Neural crest cell (in vitro differentiated cells): ENCODE measurements at places on chromosomes 6 and 20. TPM values are rescaled to one million over a fixed set of nuclear protein-coding genes. Genes with fewer than 3 reads are reported as not detected.
A peak's percentile ranks its signal among the peaks of the same experiment; 100 is the strongest.

DNA sequence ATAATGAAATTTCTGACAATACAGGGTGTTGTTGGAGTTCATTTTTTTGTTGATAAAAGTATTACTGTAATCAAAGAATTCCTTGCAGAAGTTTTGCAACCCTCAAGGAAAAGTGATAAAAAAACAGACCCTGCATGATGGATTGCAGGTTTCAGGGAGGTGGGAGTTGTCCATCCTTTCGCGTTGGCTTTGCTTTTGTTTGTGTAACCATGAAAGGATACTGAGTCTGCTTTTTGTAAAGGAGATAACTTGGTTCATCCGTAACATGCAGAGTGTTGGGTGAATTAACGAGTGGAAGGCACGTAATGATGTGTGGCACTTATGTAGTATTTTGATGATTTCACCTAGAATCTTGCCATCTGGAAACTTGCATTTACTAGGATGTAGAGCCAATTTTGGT, 23.6 kb downstream of the FOXO3 start:
- H3K36me3 ChIP-seq = peaks cover 2% of the 10 kb centered on the region
- no peak overlapping the region for H3K27ac ChIP-seq
- H3K4me3 ChIP-seq = no peak overlapping the region

GRCh38 chr6:44049163-44049988, 77.9 kb downstream of the MRPL14 start:
- H3K4me3 ChIP-seq = no peak overlapping the region
- H3K27me3 ChIP-seq = peaks cover 2% of the 10 kb centered on the region
- peak overlapping the region; percentile 29 for H3K27ac ChIP-seq
- H3K4me1 ChIP-seq = peaks cover 5% of the 10 kb centered on the region
- no peaks in the 10 kb centered on the region for H3K36me3 ChIP-seq
- no peak for DNase-seq

DNA sequence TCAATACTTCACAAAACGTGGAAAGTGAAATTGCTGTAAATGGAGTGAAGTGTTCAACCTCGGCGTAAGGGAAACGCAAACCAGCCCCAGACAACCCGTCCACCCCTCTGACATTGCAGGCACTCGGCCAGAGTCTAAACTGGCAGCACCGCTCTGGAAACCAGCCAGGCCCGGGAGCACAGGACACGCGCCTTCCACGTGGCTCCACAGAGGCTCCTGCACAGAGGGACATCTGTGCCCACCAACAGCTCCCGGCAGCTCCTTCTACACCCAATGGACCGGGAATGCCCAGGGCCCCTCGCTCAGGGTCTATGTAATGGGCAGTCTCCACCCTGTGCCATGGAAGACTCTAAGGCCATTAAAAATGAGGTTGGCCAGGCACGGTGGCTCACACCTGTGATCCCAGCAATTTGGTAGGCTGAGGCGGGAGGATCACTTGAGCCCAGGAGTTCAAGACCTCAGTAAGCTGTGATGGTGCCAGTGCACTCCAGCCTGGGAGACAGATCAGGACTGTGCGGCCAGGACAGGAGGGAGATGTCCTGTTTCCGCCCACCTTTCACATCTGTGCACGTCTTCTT, 3.4 kb upstream of the HELZ2 start:
- no peaks in the 10 kb centered on the region for H3K36me3 ChIP-seq
- H3K27ac ChIP-seq = no peak overlapping the region
- H3K27me3 ChIP-seq = no peaks in the 10 kb centered on the region
- H3K4me1 ChIP-seq = peaks cover 7% of the 10 kb centered on the region
- H3K4me3 ChIP-seq = no peak overlapping the region

GRCh38 chr20:29318871-29319461, 1938.5 kb upstream of the DEFB115 start:
- H3K4me3 ChIP-seq = no peak overlapping the region
- no peaks in the 10 kb centered on the region for H3K27me3 ChIP-seq
- H3K36me3 ChIP-seq = peaks cover 9% of the 10 kb centered on the region

DNA sequence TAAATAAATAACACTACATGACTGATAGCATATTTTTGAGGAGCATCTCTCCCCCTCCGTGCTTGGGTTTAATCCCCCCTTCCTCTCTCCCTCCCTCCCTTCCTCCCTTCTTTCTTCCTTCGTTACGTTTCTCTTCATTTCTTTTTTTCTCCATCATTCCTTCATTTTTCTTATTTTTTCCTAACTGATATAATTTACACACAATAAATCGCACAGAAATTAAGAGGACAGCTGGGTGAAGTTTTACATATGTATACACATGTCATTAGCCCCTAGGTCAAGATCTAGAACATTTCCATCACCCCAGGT, 51.4 kb upstream of the EZR start:
- H3K4me1 ChIP-seq = peaks cover 12% of the 10 kb centered on the region
- DNase-seq = no peak
- peaks cover 18% of the 10 kb centered on the region for H3K27me3 ChIP-seq
- peak overlapping the region; percentile 73 for H3K4me3 ChIP-seq
- no peaks in the 10 kb centered on the region for H3K36me3 ChIP-seq
- H3K27ac ChIP-seq = no peak overlapping the region

DNA sequence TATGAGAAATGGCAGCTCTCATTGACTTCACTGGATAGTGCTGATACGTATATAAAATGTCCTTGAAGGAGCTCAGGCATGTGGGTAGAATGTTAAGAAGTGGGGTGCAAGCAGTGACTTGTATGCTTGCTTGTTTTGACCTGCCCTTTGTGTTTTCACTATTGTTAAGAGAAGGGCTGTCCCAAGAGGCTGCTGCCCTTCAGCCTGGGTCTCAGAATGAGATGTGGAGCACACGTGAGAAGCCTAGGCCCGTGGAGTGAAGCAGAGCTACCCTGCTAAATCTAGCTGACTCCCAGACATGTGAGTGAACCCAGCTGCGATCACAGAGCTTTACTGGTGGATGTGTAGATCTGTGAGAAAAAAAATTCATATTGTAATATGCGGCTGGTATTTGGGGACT, 305.3 kb upstream of the RGS17 start:
- no peaks in the 10 kb centered on the region for H3K27me3 ChIP-seq
- peaks cover 4% of the 10 kb centered on the region for H3K4me1 ChIP-seq
- no peak overlapping the region for H3K27ac ChIP-seq
- no peak for DNase-seq
- H3K4me3 ChIP-seq = no peak overlapping the region

- H3K27me3 ChIP-seq = no peaks in the 10 kb centered on the region
- H3K36me3 ChIP-seq = peaks cover 3% of the 10 kb centered on the region
- H3K27ac ChIP-seq = no peak overlapping the region
- no peaks in the 10 kb centered on the region for H3K4me1 ChIP-seq
Measured at GRCh38 chr20:54793291-54793992, 318.0 kb downstream of the DOK5 start.

- no peaks in the 10 kb centered on the region for H3K36me3 ChIP-seq
- no peaks in the 10 kb centered on the region for H3K27me3 ChIP-seq
- H3K4me3 ChIP-seq = no peak overlapping the region
- no peak overlapping the region for H3K27ac ChIP-seq
- no peaks in the 10 kb centered on the region for H3K4me1 ChIP-seq
Measured at GRCh38 chr6:37010402-37010892, 5.0 kb downstream of the FGD2 start.

DNA sequence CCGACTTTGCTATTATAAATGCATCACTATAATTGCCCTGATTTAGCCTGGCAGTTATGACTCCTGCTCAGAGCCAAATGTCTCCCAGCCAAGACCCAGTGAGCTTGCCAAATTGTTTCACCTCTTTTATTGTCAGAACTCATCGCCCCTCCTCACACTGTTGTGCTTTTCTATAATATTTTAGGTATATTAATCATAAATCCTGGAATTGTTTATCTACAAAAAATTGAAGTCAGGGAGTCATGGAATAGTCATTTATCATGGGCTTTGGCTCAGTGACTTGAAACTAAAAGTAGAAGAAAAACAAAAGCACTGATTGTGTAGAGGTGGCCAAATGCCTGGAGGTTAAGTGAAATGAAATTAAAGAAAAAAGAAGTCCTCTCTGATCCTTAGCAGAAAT, 85.6 kb downstream of the PFDN4 start:
- H3K27ac ChIP-seq = no peak overlapping the region
- H3K36me3 ChIP-seq = no peaks in the 10 kb centered on the region
- peaks cover 2% of the 10 kb centered on the region for H3K27me3 ChIP-seq
- H3K4me3 ChIP-seq = no peak overlapping the region
- DNase-seq = no peak

- H3K4me1 ChIP-seq = no peaks in the 10 kb centered on the region
- peaks cover 90% of the 10 kb centered on the region for H3K27me3 ChIP-seq
- no peaks in the 10 kb centered on the region for H3K36me3 ChIP-seq
- H3K27ac ChIP-seq = no peak overlapping the region
- H3K4me3 ChIP-seq = no peak overlapping the region
Measured at GRCh38 chr6:32867554-32868256, 13.7 kb downstream of the PSMB9 start.

GRCh38 chr6:44539701-44540355, 152.3 kb downstream of the CDC5L start:
- H3K4me1 ChIP-seq = peaks cover 15% of the 10 kb centered on the region
- H3K36me3 ChIP-seq = no peaks in the 10 kb centered on the region
- no peaks in the 10 kb centered on the region for H3K27me3 ChIP-seq
- no peak overlapping the region for H3K4me3 ChIP-seq
- no peak overlapping the region for H3K27ac ChIP-seq

DNA sequence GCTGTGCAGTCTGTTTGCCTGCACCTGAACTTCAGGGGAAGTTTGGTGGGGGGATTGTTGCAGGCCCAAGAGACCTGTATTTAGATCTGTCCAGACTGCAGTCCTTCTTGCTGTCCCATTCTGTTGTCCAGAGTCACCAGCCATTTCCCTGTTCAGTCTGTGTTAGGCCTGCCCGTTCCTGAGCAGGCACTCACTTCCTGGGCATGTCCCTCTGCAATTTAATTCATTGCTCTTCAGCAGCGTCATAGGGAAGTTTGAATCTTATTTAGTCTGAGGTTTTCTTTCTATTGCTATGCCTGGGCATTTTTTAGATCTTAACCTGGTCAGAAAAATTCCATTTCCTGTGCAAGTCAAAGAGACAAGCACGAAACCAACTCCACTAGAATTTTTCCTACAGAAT, 190.2 kb downstream of the DTNBP1 start:
- no peak for DNase-seq
- peaks cover 9% of the 10 kb centered on the region for H3K36me3 ChIP-seq
- H3K27me3 ChIP-seq = no peaks in the 10 kb centered on the region
- no peaks in the 10 kb centered on the region for H3K4me1 ChIP-seq
- H3K27ac ChIP-seq = peak overlapping the region; percentile 46
- no peak overlapping the region for H3K4me3 ChIP-seq

GRCh38 chr6:22638320-22638719, 69.0 kb downstream of the HDGFL1 start:
- H3K27ac ChIP-seq = no peak overlapping the region
- H3K36me3 ChIP-seq = no peaks in the 10 kb centered on the region
- no peak overlapping the region for H3K4me3 ChIP-seq
- DNase-seq = no peak
- H3K4me1 ChIP-seq = peaks cover 32% of the 10 kb centered on the region

- DNase-seq = no peak
- H3K4me3 ChIP-seq = peak overlapping the region; percentile 52
- H3K4me1 ChIP-seq = peaks cover 30% of the 10 kb centered on the region
- H3K27me3 ChIP-seq = peaks cover 28% of the 10 kb centered on the region
- no peaks in the 10 kb centered on the region for H3K36me3 ChIP-seq
Measured at GRCh38 chr6:46651006-46651405, 1.6 kb downstream of the CYP39A1 start.

- no peaks in the 10 kb centered on the region for H3K27me3 ChIP-seq
- H3K36me3 ChIP-seq = peaks cover 4% of the 10 kb centered on the region
- H3K4me3 ChIP-seq = peak overlapping the region; percentile 73
- no peak for DNase-seq
- peaks cover 11% of the 10 kb centered on the region for H3K4me1 ChIP-seq
Measured at GRCh38 chr6:24492475-24492874, 2.3 kb upstream of the ALDH5A1 start.

GRCh38 chr6:25560865-25561264, 91.2 kb upstream of the SCGN start:
- no peaks in the 10 kb centered on the region for H3K27me3 ChIP-seq
- H3K36me3 ChIP-seq = peaks cover 2% of the 10 kb centered on the region
- peaks cover 4% of the 10 kb centered on the region for H3K4me1 ChIP-seq
- DNase-seq = no peak
- no peak overlapping the region for H3K4me3 ChIP-seq
- H3K27ac ChIP-seq = no peak overlapping the region

The VSTM2L gene
- total RNA-seq = 7.3 and 9.3 TPM in 2 replicates

The MUCL3 gene
- total RNA-seq = not detected in 2 replicates

The TNFRSF6B gene
- not detected in 2 replicates for total RNA-seq

The SSTR4 gene
- total RNA-seq = not detected in 2 replicates

The FRS3 gene
- 6.8 and 7.1 TPM in 2 replicates for total RNA-seq

The GCNT2 gene
- total RNA-seq = 5.3 and 6.4 TPM in 2 replicates

The MATN4 gene
- total RNA-seq = 0.18 TPM in 1 of 2 replicates, not detected in the other

The PPP1R16B gene
- total RNA-seq = 0.30 and 0.57 TPM in 2 replicates

The TMC2 gene
- not detected in 2 replicates for total RNA-seq
